ENCODE measurements at places on chromosomes 12 and 14.
A peak's percentile ranks its signal among the peaks of the same experiment; 100 is the strongest.

- no peak for DNase-seq
Measured at GRCh38 chr12:129549656-129550055, 354.2 kb downstream of the TMEM132D start.

DNA sequence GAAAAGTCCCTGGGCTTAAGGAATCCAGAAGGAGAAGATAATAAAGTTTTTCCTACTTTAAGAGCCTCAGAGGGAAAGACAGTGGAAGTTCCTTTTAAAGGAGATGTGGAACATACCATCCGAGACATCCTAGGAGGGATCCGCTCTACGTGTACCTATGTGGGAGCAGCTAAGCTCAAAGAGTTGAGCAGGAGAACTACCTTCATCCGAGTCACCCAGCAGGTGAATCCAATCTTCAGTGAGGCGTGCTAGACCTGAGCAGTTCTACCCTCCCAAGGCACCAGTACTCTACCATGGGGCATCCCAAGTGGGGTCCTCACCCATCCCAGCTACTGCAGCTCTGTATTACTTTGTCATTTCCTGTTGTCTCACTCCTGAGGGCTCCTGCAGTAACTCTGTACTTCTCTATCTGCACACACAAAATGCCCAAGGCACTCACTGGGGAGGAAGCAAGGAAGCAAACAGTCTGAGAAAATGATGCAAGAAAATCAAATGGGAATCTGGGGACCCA, 3.8 kb downstream of the TINF2 start:
- DNase-seq, result no peak

GRCh38 chr12:127515941-127516340, 751.0 kb upstream of the TMEM132C start:
- DNase-seq, result no peak

DNA sequence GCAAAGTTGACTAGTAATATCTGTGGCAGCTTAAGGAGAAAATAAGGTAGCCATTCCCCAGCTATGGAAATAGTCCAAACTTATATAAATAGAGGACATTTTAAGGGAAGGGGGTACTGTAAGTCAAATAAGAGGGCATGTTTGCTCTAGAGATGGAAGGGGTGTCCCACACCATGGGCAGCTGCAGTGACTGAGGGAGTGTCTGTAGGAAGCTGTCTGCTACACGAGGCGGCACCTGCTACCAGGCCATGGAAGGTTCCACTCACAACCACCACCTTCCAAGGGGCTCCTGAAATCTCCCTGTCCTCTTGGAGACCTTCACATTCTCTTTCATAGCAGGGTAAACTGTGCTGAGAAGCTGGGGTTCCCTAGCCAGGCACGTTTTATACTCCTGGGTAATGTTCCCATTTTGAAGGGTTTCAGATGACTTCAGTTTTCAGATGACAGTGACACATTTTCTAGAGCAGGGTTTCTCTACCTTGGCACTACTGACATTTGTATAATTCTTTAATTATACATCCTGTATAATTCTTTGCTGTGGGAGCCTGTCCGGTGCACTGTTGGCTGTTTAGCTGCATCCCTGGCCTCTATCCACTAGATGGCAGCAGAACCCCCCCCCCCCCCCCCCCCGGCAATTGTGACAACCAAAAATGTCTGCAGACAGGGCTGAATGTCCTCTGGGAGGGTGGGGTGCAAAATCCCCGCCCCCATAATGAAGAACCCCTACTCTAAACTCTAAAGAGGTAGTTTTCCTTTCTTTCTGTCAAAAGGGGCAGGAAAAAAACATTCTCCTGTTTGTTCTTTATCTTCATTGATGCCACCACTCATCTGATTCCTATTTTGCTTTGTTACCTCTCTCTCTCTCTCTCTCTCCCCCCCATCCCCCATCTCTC, 11.6 kb upstream of the SMCO2 start:
- DNase-seq, result no peak

GRCh38 chr14:104149617-104150135, 11.3 kb downstream of the KIF26A start:
- peak; percentile 7 for DNase-seq

DNA sequence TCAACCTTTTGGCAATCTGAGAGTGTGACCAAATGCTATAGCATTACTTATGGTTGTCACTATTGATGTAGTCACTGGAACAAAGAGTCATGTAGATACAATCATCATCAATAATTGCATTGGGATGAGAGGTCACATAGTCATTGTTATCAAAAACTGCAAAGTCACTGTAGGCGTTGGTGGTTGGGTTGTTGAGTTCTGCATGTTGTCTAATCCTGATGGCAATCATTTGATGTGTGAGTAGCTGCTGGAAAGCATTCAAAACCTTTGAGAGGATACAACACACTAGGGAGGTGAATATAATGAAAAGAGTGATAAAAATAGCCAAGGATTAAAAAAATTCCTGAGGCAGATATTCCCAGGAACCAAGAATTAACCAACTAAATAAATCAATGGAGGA, 214.7 kb upstream of the SYT10 start:
- DNase-seq, result no peak

GRCh38 chr14:54713379-54713778, 146.5 kb downstream of the SAMD4A start:
- DNase-seq, result no peak

DNA sequence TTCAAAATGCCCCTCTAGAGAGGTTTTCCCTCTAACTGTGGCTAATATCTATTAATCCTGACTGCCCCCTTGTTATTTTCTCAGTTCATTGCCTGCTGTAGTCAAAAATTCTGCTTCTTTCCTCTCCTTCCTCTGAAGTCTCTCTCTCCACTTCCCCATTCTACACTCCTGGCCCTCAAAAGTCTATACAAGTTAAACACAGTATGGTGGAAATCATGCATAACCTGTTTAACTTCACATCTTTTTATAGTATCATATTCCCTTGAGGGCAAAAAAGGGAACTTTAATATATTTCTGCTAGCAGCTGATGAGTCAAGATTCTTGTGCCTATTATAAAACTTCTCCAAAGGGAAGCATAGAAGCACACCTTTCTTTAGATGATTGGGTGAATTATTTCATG, 16.7 kb downstream of the GRIP1 start:
- DNase-seq, result no peak

Data from pons (tissue), 1 donor.